ENCODE measurements at places on chromosomes 1 and 21.

DNA sequence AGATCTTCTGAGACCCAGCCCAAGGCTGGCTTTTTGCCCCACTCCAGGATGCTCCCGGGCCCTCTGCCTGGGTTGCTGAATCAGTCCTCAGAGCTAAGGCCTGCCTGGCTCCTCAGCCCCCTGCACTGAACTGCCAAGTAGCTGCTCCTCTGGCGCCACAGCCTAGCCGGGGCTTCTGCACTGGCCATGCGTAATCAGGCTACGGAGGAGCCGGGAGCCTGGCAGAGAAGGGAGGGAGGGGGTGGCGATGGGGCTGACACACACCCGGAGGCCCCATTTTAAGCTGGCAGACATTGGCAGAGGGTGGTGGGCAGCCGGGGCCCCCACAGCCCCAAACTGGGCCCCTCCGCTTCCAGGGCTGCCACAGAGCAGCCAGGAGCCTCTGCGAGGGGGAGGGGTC, 38.7 kb downstream of the ALPL start:
- DNase-seq, result no peak

- DNase-seq, result no peak
These were observed 52.7 kb upstream of the EIF4G3 start for GRCh38 chr1:21229246-21230000.

- DNase-seq, result no peak
These were observed 50.6 kb upstream of the HP1BP3 start for GRCh38 chr1:20837554-20838192.

DNA sequence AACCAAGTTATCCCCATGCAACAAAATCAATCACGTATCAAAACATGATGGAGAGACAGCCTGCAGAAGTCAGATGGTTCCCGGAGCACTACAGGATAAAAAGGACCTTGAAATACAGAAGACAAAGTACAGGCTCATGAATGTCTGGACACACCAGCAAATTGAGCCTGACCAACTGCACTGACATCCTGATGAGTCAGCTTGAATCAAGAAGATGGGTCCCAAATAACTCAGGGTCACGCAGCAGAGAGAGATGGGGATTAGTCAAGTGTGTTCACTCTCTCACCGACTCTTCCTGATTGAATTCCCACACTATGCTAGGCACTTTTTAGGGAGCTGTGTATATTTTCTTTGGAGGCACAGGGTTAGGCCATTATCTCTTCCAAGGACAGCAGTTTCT, 71.1 kb upstream of the DIRAS3 start:
- no peak for DNase-seq

DNA sequence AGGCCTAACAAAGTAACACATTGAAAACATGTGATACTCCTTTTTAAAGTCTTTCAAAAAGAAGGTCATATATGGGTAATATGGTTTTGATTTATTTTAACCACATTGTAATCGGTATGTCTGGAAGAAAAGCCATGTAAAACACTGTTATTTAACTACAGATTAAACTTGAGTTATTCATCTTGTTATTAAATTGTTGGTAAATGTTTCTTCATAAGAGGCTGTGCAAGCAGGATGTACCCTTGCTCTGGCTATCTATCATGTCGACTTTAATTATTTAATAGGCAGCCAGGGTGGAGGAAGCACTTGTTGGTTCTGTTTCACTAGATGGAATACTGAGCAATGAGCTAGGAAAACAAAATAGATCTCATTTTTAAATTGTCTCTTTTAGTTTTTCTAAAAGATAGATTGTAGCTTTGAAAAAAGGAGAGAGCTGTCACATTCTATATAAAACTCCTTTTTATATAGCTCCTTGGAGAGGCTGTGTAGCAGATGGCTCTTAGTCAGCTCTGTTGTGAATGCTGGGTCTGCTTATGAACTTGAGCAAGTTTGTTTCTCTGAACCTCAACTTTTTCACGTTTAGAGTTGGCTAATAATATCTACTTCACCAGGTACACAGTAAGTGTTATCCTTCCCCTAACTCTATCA, 39.5 kb downstream of the LRRC8B start:
- DNase-seq, result no peak

- no peak for DNase-seq
These were observed 4.0 kb downstream of the SHISAL2A start for GRCh38 chr1:52636721-52637695.

DNA sequence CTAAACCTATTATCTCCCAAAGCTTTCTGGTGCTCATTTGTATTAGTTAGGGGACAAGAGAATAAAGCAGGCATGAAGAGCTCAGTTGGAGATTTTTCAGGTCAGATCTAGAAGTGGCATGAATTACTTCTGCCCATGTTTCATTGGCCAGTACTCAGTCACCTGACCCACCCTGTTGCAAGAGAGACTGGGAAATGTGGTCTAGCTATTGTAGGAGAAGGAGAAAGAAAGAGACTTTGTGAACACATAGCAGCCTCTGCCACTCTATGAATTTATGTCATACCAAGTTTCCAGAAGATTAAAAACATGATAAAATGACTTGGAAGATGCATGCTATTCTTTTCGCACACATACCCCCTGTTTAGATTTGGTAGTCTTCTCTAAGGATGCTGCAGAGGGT, 302.3 kb upstream of the RUNX1 start:
- DNase-seq, result no peak

DNA sequence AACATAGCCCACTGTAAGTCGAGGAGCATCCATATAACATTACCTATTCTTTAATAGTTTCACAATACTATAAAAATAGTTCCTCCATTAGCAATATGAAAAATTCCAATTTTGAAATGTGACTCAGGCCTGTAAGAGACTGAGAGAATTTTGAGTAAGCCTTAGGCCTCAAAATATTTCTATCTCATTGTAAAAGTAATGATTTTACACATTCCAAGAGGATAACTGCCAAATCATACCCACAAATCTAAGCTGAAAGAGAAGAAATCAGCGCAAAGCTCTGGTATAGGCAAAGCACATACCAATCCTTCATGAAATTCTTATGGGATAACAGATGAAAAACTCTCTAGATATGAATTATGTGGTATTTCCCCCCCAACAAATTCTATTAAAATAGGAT, 144.1 kb downstream of the CDC42BPA start:
- no peak for DNase-seq

DNA sequence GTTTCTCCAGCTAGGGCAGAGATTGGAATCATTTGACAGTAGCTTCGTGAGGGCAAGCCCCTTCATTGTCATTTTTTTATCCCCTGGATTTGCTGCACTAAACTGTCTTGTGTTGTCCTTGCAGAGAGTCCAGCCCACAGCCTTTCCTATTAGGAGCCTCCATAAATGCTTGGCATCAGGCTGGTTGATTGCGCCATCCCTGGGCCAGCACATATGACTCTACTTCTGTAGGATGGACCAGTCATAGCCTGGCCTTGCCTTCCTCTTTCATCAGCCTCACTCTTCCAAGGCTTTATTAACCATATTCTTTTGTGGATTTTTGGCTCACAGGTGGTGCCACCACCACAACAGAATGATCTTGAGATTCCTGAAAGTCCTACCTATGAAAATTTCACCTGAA, 31.4 kb downstream of the LY9 start:
- no peak for DNase-seq

- DNase-seq, result no peak
These were observed 439.2 kb downstream of the PTBP2 start for GRCh38 chr1:97160818-97161217.

GRCh38 chr1:32399843-32400242, 5.6 kb upstream of the BSDC1 start:
- DNase-seq, result no peak

GRCh38 chr1:160432371-160432786, 32.0 kb downstream of the VANGL2 start:
- DNase-seq, result no peak

DNA sequence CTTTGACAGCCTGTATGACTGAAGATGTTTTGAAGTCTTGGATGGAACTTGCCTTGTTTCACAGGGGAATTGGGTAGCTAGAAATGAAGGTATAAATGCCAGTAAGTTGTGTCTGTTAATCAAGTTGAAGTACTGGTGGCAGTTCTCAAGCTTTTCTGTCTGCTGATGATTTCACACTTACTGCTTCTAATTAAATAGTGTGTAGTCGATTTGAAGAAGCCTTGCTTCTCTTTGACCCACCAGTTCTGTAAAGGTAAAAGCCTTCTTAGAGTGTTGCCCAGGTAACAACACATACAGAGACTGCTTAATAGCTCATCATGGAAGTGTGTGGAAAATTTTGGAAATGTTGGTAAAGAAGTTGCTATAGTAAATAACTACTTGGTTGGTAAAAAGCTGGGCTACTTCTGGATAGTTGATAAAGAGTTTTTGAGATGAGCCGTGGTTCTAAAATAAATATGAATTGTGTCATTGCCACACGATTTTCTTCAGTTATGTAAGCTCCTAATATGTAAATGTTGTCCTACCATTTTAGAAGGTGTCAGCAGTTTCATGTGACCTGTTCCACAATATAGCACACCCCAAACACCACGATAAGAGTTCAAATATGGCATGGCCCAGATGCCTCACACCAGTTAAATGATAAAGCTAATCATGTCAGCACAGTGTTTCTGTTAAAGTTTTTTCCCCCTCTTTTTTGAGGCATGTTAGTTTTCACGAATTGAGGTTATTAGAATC, 7.4 kb downstream of the RABGAP1L start:
- DNase-seq, result no peak

DNA sequence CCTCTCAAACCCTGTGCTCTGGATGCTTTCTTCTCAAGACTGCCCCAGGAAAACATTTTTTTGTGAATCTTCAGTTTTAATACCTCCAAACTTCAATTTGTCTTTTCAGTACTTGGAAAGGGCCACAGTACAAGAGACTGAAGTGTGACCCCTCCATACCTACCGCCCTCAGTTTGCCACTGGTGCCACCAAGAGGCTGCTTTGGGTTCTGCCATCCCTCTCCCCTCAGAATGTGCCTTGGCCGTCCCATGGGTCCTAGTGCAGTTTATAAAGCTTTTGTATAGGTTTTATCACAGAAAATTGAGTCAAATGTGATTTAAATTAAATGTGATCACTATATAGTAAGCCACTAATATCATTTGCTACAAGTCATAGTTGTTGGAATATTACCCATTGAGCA, 60.8 kb upstream of the PGD start:
- DNase-seq, result peak; percentile 53

- DNase-seq, result no peak
These were observed 42.7 kb downstream of the OLIG1 start for GRCh38 chr21:33112681-33113080.

DNA sequence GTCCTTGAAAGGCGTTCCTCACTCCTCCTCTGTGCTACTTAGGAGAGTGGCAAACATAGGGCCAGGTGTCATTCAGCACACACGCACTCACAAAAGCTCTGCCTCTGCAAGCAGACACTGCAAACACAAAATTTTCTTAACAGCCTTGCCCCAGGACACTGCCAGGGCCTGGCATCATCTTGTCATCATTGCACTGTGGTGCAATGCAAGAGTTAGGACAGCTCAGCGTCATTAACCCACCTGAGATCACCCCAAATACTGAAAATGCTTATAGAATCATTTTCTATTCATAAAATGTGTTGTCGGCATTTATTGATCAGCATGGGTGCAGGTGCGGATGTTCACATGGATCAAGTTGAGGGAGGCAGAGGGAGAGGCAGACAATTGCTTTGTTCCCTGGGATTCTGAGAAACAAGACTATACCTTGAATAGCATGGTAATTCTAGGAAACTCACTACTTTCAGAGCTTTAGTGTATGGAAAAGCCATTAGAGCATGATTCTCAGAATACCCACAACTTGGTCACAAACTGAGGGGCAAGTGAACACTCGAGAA, 3.0 kb downstream of the ADAM30 start:
- DNase-seq, result no peak

- no peak for DNase-seq
These were observed 4.8 kb upstream of the HES5 start for GRCh38 chr1:2534687-2535441.

GRCh38 chr1:163535807-163536206, 214.1 kb downstream of the NUF2 start:
- no peak for DNase-seq

DNA sequence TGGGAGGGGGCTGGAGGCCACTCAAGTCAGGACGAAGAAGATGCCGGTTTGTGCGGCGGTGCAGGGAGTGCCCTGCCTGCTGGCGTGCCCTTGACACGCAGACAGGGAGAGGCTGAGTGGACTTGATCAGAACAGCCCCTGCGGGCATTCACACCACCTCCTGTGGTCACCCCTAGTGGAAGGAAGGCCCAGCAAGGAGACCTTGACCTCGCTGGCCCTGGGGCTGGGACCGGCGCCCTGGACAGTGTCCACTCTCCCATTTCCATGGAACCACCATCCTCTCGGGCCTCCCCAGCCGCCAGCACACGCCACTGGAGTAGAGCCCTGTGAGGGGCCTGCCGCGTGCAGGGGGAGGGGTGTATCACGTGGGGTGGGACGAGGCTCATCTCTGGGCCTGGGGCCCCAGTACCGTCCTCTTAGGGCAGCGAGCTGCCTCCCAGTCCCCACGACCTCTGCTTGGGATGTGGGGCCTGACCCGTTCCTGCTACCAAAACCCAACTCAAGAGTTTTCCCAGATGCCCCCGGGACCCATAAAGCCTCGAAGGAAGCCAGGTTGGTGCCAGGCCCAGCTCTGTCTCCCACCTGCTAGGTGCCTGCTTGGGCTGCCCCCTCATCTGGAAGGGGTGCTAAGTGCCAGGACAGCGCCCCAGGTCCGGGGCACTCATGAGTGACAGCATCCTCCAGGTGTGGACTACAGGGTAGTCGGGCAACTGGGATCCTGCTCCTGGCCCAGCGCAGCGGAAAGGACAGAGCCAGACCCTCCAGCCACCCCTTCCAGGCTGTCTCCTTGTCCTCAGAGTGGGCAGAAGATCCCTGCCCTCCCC, 62.8 kb downstream of the SLX9 start:
- DNase-seq, result no peak

DNA sequence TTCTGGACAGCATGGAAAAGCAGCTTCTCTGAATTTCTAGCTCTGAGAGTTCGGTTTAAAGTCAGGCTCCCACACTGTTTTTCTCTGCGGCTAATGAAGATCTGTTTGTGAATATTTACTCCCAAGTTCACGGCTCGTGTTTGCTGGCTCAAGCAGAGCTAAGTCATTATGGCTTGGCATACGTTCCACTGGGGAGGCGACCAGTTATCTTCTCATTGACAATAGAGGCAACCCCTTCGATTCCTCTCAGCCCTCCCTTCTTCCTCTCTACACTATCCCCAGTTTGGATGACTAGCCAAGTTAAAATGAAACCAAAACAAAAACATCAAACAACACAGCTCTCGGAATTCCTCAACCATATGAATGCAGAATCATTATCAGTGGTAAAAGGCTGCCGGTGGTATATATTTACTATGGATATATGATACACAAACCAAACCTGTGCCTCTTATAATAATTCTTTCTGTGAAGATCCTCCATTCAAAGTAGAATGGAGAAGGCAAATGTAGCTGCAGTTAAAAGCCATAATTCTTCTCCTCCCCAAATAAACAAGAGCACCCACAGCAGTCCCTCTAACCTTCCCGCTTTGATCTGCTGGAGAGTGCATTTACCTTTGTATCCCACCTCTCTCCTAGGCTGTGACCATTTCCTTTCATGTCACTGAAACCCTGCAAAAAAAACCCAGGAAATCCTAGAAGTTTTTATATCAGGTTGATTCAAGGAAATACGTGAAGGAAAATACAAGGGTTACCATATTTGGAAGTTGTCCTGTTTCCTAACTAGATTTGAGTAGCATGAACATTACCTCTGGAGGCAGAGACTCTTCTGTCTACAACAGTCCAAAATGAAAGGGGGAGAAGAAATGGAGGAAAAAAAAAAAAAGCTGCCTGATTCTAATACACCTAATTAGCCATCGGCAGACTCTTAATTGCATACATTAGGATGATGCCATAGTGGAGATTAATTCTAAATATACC, 108.3 kb upstream of the USH2A start:
- DNase-seq, result no peak
